ENCODE measurements at places on chromosomes 2 and 18.
A peak's percentile ranks its signal among the peaks of the same experiment; 100 is the strongest.

DNA sequence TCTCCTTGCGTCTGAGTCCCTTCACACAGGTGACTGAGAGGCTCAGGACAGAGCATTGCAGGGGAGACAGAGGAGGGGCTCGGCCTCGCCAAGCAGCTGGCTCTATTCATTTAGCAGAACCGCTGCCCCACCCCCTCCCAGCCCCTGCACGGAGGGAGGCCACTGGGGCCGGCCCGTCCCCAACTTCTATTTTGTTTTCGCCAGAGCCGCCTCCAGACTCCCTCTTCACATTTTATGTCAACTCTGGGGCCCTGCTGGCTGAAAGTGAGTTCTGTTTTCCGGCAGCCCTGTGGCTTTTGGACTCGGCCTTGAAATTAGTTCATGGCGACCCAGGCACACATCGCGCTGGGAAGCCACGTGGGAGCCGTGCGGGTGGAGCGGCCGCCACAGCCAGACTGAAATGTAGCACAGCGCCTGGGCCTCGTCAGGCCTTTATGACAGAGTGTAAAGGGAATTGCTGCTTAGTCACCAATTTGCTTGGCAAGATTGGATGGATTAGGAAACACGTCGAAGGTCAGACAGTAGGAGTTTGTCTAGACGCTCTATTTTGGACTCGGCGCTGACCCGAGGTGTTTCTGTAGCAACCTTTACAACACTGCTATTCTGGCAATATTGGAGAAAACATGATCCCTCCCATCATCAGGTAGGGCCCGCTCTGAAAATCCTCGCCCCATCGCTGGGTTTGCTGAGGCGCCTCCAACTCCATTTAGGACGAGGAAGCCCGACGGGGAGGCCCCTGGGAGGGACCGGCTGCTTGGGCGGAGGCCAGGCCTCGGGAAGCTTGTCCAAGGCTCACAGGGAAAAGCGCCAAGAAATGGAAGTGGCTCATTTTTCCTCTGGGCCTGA lies 90.7 kb upstream of the CTDP1 start:
- no peak for DNase-seq

DNA sequence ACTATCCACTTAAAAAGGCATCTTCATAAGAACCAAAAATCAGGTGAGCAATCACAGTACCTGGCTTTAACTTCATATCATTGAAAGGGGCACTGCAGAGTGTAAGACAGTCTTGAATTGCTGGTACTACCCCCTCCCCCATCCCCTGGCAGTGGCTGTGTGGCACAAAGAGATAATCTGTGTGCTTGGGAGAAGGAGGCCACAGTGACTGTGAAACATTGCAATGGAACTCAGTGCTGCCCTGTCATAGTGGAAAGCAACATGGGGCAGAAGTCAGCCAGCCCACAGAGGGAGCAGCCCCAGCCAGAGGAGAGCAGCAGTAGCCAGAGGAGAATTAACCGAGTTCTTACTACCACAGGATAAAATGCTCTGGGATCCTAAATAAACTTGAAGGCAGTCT lies 45.3 kb upstream of the UGP2 start:
- DNase-seq: no peak

- DNase-seq: no peak
These were observed 21.7 kb downstream of the TMX3 start for GRCh38 chr18:68693091-68693815.

DNA sequence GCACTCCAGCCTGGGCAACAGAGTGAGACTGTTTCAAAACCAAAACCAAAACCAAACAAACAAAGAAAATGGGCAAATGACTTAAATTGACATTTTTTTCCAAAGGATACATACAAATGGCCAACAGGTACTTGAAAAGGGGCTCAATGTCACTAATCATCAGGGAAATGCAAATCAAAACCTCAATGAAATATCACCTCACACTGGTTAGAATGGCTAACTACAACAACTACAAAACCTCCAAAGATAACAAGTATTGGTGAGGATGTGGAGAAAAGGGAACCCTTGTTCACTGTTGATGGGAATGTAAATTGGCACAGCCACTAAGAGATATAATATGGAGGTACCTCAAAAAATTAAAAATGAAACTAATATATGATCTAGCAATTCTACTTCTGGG lies 213.2 kb upstream of the HS6ST1 start:
- DNase-seq: no peak

DNA sequence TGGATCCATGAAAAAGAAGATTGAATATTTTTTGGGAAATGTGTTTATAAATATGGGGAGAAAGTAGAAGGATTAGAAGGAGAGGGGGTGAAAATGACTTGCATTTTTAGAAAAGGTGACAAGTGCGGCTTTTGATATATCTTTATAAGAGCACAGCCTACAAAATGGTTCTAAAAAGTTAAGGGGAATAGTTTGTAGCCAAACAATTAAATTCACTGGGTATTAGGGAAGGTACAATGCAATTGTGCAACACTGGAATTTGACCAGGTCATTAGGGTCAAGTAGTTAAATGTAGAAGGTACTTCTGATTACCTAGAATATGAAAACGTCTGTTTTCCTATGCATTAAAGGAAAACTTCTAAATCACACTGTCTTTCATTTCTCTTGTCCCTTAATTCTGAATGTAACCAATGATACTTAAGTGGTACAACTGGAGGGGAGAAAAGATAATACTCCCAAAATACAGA lies 44.5 kb upstream of the SERTAD2 start:
- DNase-seq: no peak

DNA sequence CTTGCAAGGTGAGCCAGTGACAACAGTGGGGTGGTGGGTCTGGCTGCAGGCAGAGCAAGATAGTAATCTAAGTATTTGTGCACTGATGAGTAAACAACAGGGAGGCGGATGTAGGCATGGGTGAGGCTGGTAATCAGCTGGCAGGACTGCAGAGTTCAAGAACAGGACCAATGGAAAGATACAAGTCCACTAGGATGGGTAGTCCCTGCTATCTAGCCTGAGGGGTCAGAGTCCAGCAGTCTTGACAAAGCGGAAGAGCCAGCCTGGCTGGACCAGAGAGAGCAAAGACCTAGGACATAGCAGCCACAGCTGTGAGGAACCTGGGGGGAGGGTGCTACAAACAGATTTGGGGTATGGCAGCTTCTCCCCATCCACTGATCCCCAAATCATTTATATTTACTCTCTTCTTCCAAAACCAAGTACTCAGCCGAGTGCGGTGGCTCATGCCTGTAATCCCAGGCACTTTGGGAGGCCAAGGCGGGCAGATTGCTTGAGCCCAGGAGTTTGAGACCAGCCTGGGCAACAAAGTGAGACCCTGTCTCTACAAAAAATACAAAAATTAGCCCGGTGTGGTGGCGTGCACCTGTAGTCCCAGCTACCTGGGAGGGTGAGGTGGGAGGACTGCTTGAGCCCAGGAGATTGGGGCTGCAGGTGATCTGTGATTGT lies 25.9 kb downstream of the VIL1 start:
- DNase-seq: no peak

GRCh38 chr18:68147728-68148127 lies 567.2 kb downstream of the TMX3 start:
- DNase-seq: no peak

DNA sequence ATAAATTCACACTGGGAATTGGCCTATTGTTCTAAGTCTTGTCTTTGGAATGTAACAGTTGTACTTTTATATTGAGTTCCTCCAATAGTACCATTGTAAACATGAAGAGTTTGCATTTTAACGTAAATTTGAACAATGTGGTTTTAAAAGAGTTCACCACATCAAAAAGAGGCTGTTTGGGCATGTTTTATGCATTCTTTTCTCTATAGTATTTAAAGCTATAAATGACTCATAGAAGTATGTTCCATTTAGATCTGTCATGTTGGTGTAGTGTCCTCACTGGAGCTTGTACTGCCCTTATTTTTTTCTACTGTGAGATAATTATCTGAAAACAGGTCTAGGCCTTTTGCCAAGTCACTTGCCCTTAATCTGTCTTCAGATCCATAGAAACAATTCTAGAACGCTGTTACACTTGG lies 141.9 kb downstream of the RHBDD1 start:
- DNase-seq: no peak

- no peak for DNase-seq
These were observed 1.4 kb upstream of the GALNT13 start for GRCh38 chr2:153870308-153870707.

GRCh38 chr2:207164006-207164831 lies 1.5 kb downstream of the KLF7 start:
- DNase-seq: no peak

DNA sequence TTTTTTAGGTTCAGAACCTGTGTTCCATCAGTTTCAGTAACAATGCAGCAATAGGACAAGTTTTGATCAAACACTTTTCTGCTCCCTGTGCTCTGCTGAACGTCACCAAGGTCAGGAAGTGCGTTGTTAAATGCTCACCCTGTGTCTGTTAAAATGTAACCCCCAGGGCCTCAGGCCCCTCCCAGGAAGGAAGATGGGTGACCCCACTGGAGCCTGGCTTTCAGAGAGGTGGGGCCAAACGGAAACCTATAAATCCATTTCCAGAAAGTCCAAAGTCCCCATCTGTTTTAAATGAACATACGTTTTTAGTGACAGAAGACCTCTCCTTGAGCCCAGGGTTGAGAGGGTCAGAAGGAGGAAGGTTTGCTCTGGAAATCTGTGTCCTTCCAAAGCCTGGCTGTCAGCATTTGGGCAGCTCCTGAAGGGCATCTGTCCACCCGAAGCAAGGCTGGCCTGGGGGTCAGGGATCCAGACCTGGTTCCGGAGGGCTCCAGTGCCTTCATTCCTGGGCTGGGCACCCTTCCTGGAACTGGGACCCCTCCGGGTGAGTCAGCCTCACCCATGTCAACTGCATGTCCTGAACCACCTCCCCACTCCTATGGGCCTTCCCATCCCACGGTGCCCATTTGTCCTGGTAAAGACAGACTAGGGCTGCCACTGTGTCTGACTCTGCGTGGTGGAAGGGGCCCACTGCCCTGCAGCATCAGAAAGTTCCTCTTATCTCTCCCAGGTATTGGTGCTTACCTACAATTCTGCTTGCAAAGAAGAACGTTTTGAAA lies 117.4 kb upstream of the COPS8 start:
- peak; percentile 28 for DNase-seq

- DNase-seq: no peak
These were observed 80.3 kb downstream of the VAPA start for GRCh38 chr18:9994026-9994570.

- DNase-seq: peak; percentile 40
These were observed 819 bp upstream of the KLF11 start for GRCh38 chr2:10042301-10043161.

DNA sequence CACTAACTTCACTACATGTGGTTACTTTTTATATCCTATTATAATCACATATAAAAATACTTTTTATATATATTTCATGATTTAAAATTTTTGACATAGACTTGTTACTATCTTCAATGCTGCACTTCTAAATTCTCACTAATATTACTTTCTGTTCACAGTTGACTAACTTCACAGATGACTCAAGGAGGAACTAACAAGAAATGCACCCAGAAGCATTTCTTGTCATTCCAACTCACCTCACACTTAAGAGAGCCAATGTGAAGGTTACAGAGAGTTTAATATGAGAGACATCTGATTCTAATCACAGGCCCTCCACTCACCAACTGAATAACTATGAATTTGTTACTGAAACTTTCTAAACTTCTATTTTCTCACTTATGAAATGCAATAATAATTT lies 399.8 kb upstream of the SLC8A1 start:
- no peak for DNase-seq

DNA sequence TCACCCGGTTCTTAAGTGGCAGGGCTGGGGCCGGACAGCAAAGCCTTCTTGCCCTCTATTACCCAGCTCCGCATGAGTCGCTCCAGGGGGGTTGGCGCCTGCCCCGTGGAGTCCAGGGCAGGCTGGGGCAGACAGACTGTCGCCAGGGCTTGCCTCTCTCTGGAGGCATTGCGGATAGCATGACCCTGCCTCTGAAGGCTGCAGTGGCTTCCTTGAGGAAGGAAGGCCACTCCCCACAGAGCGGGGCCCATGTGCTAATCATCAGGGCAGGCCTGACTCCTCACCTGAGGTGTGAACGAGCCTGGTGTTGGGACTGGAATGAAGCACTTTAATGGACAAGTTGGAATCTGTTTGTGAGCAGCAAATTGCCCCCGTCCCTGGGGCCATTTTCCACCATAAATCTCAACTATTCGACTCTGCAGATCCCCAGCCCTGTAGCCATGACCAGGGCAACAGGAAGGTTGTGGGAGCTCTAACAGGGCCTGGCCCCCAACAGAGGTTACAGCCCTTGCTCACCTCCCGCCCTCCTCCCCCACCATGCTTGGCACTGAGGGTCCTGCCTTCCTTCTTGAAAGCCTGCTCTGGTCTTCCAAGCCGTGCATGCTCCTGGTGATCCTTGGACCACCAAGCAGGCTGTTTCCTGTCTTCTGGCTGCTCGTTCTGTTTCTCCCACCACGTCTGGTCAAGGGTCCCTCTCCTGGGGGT lies 144.9 kb upstream of the HAAO start:
- no peak for DNase-seq

DNA sequence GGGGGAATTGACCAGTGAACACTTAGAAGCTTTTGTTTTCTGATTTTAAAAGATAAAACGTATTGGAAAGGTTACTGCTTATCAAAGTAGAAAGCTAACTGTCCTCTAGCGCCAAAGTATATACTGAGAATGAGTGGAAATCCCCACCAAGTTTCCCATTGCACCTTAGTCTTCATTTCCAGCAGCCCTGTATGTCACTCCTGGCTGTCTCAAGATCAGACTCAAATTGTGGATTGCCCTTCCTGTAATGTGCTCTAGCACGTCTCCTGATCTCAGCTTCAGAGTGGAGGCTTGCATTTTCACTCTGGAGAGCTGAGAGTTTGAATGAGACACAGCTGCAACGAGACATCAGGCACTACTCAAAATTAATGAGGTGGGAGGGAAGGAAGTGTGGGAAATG lies 26.6 kb downstream of the MFF start:
- no peak for DNase-seq

- DNase-seq: no peak
These were observed 24.7 kb downstream of the LGALSL start for GRCh38 chr2:64478502-64479230.

DNA sequence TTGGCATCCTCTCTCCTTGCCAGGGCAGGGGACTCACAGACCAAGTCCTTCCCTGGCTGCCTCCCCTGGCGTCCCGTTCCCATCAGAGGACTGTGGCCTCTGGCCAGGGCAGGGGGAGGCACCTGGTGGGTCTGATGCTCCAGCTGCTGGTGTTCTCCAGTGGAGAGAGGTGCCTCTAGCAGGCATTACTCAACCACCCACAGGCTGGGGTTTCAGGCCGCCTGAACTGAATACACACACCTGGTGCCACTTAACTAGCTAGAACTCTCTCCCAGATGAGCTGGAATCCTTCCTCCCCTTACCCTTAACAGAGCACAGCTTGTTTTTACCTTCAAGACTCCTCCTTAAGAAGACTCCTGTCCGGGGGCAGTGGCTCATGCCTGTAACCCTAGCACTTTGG lies 37.7 kb upstream of the CNGA3 start:
- DNase-seq: no peak

All from thymus (tissue), 14 donors.